ENCODE measurements at places on chromosomes 6 and 20.

DNA sequence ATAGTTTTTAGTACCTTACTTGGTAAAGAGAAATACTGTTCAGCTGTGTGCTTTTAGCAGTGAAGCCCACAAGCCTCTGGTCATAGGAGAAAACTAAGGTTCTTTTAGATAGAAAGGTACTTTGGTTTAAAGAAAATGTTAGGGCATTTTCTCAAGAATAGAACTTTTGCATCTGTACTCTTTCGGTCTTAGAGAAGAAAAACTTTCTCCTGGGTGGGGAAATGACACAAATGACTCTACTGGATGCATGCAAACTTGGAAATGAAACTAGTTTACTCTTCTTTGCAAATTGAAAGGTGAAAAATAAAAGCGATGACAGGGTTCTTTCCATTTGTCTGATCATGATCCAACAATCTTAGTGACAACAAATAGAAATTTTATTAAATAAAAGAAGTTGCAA is 2.1 kb upstream of the TMEM217 start:
- no peak for DNase-seq

DNA sequence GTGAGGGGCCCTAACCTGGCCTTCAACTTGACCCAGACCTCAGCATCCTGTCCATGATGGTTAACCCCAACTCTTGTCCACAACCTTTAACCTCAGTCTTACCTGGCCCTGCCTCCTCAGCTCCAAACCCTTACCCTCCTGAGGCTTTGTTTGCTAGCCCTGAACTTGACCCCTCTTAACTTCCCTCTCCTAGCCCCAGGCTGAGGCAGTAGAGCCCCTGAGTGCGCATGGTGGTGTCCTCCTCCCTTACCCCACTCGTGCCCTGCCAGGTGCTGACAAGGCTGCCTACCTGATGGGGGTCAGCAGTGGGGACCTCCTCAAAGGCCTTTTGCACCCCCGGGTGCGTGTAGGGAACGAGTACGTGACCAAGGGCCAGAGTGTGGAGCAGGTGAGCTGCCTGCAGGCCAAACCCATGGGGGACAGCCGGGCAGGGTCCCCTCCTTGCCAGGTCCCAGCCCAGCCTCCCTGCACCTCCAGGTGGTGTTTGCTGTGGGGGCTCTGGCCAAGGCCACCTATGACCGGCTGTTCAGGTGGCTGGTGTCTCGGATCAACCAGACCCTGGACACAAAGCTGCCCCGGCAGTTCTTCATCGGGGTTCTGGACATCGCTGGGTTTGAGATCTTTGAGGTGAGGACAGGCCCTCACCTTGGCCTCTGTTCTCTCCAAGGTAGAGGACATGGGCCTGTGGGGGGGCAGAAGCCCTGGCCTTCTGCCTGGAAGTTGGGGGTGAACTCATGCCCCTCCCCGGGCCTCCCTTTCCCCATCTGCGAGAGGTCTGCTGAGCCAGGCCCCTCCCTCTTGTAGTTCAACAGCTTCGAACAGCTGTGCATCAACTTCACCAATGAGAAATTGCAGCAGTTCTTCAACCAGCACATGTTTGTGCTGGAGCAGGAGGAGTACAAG is 31.9 kb downstream of the MYH7B start:
- DNase-seq = no peak

GRCh38 chr20:63577317-63577894 is 3.4 kb upstream of the HELZ2 start:
- no peak for DNase-seq

- no peak for DNase-seq
These were observed 4.4 kb upstream of the ARFGAP1 start for GRCh38 chr20:63268256-63268655.

DNA sequence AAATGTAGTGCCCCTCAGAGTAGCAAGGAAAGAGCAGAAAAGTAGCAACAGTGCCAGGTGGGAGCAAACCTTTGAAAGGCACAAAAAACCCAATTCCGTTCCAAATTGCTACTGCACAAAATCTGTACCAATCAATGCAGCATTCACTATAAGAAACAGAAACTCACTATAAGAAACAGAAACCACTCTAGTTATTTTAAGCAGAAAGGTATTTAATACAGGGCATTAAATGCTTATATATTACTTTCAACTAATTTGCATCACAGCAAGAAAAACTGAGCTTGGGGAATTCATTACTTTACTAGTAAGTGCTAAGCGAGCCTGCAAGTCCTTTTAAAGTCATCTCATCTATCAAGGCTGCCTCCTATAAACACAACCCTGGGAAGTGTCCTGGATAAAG is 116.5 kb upstream of the OLIG3 start:
- DNase-seq = no peak

- no peak for DNase-seq
These were observed 25.7 kb upstream of the DEFB125 start for GRCh38 chr20:61757-62156.

DNA sequence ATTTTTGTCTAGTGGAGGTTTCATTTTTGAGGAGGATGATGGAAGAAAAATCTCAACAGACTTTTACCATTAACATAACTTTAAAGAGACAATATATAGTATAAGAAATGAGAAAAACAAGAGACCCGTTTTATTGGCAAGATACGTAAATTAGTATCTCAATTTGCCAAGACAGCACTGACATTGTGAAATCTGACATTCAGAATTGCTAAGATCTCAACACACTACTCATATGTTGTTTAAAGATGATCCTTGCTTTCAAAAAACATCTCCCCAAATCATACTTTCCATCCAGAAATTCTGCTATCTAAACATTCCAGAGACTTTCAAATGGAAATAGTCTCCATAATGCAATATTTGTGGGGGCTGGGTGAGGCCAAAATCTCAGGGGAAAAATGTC is 220.9 kb upstream of the CEP162 start:
- DNase-seq = no peak

DNA sequence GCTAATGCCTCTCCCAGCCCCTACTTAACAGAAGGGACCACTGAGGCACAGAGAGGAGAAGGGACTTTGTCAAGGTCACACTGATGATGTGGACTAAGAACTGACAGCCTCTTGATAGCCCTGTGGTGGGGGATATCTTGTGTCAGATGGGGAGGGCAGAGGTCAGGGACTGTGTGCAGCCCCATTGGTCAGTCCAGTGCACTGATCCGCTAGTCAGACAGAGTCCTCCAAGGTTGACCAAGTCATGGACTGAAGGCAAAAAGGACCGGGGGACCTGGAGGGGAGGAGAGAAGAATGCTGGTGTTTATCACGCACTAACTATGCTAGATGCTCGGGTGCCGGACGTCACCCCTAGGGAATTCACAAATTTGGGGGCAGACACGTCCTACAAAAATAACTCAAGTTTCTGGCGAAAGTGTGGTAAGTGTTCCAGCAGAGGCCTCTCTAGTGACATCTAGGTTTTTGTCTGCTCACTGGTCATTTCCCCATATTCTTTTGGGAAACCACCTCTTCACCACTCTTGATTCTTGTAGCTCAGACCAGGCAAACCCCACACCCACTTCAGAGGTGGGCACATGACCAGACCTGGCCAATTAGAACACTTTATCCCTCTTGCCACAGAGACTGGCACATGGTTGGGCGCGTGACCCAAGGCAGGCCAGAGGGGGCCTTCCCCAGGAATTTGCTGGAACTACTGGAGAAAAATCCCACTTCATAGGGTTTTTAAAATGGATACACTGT is 21.0 kb downstream of the TCF15 start:
- DNase-seq = no peak

DNA sequence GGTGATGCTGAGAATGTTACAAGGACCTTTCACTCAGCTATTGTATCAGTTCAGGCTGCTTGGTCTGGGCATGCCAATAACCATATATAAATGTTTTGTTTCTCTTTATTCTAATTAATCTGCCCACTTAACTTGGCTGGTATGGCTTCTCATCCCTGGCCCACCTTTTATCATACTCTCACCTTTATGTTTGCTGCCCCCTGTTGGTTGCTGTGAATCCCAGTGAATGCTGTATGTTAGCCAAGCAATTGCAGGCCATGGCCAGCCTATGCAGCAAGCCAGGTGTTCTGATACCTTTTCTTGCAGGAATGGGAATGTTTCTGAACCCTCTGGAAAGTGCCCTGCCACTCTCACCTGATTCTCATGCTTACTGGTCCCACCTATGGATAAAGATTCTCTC is 54.6 kb downstream of the PCSK2 start:
- DNase-seq = no peak

GRCh38 chr6:16403831-16404230 is 165.4 kb downstream of the GMPR start:
- no peak for DNase-seq

GRCh38 chr6:125846292-125847024 is 55.7 kb downstream of the NCOA7 start:
- no peak for DNase-seq

DNA sequence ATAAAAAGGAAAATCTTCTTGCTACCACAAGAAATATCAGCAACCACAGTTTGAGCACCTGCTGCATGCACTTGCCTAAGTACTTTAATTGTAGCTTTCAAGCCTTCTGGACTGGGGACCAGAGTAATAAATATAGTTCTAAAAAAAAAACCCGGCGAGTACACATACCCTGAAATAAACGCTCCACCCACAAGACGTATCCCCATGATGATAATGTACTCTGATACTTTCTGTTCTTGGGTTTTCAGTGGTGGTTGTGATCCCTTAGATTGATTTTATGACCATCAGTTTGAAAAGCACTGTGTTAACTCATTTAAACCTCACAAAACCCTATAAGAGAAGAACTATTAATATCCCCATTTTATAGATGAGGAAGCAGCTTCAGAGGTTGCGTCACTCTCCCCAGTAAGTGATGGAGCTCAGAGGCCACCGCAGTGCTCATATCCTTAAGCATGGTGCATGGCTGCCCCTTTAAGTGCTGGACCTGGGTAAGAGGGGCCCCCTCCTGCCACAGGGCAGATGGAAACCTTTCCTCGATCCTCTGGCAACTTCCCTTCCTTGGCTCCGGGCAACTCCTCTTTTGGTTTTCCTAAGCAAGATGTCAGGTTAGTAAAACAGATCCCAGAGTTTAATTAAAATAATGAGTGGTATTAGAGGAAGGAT is 67.3 kb downstream of the KCNB1 start:
- DNase-seq = no peak

DNA sequence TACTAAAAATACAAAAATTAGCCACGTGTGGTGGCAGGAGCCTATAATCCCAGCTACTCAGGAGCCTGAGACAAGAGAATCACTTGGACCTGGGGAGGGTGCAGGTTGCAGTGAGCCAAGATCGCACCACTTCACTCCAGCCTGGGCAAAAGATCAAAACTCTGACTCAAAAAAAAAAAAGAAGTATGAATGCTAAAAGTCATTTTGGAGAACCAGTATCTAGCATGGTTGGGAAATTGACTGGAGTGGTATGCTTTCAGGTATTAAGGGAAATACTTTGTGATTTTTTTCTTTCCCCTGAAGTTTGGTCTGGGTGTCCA is 30.1 kb downstream of the PCMT1 start:
- DNase-seq = no peak

DNA sequence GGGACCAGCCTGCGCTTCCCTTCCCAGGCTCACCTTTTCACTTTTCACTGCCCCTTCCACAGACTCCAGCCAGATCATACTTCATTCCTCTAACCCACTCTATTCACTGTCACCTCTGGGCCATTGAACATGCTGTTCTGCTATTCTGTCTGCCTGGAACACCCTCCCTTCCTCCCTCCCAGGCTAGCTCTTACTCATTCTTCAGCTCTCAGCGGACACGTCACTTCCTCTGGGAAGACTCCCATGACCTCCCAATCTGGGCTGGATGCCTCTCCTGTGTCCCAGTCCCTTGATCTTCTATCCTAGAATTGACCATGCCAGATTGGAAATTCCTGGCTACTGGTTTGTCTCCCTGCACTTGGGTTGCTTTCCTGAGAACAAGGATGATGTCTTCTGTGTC is 5.0 kb downstream of the SLC12A5 start:
- DNase-seq = no peak

- DNase-seq = no peak
These were observed 14.9 kb downstream of the FGD2 start for GRCh38 chr6:37020381-37020780.

- no peak for DNase-seq
These were observed 116.9 kb downstream of the SLX4IP start for GRCh38 chr20:10551732-10552724.

DNA sequence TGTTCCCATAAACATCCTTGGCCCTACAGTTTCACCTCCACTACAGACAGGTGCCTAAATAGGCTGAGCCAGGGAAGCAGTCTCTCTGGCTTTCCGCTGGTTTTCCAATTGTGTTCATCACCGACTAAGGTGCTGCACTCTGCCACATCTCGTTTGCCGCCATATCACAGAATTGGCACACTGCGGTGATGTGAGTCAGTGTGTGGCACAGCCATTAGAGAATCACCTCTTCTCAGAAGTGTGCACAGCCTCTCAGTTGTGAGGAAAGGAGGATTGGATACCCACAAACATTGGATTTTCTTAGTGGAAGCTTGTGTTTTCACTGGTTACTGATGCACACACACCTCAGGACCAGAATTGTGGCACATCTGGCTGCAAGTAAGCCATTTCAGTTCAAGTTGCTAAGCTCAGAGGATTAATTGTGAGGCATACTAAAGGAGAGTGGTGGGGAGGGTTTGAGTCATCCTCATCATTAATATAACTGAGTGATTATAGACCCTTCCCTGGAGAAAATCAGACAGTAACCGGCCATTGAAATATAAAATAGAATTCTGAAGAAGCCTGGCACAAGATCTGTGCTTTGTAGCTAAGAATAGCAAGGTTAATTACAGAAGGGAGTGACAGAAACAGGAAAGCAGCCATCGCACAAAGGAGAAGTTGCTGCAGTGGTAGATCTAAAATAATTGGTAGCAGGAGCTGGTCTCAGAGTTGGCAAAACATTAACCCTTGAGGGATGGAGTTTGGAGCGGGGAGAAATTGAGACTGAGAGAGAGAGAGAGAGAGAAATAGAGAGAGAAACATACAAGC is 506.9 kb downstream of the LMBRD1 start:
- DNase-seq = no peak

GRCh38 chr6:155270561-155271091 is 6.8 kb downstream of the CLDN20 start:
- DNase-seq = no peak

- DNase-seq = no peak
These were observed 1217.6 kb upstream of the GJE1 start for GRCh38 chr6:140915103-140915502.

GRCh38 chr6:119027465-119027864 is 51.0 kb downstream of the FAM184A start:
- DNase-seq = no peak

GRCh38 chr6:101117393-101118135 is 236.4 kb upstream of the ASCC3 start:
- no peak for DNase-seq

DNA sequence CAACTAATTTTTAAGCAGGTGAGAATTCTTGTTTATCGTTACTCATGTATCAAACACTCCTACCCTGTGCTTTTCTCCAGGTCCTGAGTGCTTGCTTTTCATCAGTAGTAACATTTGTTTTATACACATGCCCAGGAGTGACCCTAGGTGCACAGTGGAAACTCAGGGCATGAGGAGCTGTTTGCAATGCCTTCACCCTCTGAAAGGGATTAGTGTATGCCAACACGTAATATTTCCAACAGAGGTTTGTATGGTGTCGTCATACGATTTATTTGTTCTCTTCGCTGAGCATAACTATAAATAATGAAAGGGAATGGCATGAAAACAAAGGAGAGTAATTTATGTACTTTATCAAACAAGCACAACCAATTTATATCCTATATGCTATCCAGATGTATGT is 537.4 kb upstream of the MMS22L start:
- DNase-seq = no peak

GRCh38 chr6:155062866-155063341 is 67.8 kb downstream of the TIAM2 start:
- DNase-seq = no peak

- DNase-seq = no peak
These were observed 3.3 kb upstream of the PGK2 start for GRCh38 chr6:49790341-49790740.
